ENCODE measurements at places on chromosomes 3 and 15.

- DNase-seq, result no peak
Measured at GRCh38 chr3:52873433-52874159, 23.8 kb downstream of the STIMATE start.

DNA sequence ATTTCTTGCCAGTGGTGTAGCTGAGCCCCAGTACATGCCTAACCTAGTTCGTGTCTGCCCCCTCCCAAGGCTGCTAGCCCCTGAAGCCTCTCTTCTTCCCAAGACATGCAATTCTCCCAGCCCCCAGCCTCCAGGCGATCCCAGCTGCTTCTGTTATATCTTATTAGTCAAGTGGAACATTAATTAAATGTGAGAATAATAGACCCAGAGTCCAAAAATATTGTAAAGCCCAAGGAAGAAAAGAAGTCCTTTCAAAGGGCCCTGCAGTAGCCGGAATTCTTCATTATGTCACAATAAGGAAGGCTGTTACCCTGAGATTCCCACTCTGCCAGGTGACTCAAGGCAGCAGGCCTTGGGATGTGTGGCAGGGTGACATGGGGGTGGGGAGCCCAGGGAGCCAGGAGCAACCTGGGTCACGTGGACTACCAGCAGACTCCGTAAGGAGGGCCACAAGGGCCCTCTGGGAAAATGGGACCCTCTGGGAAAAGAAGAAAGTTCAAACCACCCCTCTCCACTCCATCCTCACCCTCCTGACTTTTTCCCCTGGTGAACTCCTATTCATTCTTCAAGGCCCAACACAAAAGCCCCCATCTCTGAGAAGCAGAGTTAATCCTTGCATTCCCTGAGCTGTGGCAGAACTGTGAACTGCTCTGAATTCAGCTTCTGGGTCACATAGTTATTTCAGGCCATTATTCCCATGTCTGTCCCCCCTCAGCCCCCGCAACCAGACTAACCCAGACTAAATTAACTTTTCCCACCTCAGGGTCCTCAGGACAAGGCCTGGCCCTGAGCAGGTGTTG, 21.8 kb upstream of the TRH start:
- DNase-seq, result no peak

DNA sequence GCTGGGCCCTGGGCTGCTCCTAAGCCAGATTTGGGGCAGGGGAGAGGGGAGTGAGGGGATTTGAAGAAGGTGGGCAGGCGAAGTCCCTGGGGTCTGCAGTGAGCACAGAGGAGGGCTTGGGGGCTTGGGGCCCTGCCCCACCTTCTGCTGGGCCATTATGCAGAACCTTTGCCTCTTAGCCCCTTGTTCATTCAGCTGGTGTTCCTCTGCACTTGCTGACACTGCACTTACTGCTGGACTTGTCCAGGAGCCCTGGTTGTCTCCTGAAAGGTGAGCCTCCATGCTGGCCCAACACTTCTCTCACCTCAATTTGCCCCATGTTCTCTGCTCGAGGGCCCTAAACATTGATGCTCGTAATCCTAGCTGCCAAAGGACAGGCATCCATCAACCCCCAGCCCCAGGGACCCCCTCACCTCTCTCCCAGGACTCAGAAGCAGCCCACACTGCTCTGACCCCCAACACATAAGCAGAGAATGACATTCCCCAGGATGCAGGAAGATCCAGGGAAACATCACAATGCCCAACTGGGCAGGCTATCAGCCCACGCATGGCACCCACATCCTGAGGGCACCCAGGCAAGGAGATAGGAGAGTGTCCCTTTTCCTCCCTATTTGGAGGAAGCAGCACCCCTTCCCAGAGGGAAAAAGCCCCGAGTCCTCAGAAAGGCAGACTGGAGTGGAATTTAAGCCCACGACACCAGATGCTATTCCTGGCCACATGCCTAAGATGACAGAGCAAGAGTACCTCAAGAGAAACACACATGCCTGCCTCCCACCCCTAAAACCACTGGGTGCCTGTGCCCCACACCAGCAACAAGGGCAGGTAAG, 76.8 kb downstream of the ADCY5 start:
- DNase-seq, result no peak

DNA sequence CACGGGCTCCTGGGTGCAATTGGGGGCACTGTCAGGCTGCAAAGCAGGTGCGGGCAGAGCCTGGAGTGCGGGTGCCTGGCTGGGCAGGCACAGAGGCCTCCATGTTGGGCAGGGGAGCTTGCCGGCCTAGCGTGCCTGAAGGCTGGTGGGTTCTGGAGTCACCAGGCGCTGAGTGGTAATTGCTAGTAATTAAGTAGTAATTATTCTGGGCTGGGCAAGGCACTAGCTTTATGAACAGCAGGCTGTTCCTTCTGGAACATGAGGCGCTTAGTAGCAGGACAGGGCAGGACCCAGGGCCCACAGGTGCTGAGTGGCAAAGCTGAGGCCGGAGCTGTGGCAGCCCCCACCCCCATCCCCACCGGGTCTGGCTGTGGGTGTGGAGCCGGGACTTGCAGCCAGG, 25.3 kb downstream of the PLXNA1 start:
- no peak for DNase-seq

DNA sequence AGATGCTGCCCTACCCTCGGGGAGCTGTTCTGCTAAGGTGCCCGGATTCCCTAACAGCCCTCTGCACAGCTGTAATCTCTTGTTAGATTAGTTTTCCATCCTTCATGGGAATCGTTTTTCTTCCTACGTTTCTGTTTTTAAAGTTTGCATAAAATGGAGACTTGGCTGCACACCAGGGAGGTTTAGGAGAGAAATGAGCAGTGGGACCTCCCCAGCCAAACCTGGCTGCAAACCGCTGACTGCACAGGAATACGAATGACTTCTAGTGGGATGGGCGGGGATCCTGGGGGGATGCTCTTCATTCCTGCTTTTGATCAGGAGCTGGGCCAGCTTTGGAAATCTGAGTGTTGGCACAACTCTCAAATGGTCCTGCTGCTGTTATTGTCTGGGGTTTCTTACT, 77.5 kb downstream of the THSD4 start:
- no peak for DNase-seq

Data from GM12892 (cell line).